ENCODE measurements at places on chromosomes 7 and 10.

GRCh38 chr7:121796936-121797656, 75.9 kb upstream of the PTPRZ1 start:
- no peak for DNase-seq

DNA sequence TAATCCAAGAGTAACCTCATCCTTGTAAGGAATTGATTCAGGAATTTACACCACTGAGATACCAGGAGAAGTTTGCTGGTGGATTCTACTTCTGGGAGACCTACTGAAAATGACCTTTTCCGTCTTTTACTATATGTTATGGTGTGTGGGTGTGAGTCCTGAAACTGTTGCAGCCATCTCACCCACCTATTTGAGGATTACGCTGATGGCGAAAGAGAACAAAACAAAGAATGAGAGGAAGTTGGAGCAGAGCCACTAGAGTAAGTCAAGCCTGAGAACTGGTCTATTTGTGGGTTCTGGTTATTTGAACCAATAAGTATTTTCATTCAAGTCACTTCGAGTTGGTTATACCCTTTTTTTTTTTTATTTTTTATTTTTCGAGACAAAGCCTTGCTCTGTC, 12.7 kb upstream of the ABCC2 start:
- no peak for DNase-seq

DNA sequence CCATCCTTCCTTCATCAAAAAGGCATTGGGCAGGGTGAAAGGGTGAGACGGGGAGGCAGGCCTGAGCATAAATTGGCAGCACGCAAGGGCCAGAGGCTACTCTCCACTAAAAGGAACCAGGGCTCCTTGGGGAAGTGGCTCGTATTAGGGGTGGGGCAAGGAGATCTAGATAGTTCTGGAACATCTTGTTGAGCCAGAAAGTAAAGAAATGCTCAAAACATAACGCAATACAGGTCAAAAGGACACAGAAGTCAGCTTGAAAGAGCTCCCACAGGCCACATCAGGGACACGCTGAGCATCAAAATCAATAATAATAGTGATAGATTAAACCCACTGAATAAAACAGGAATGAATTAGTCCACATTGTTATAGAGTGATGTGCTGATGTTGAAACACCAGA, 203.1 kb downstream of the ELMO1 start:
- DNase-seq: no peak

- no peak for DNase-seq
These were observed 59.9 kb upstream of the KAT6B start for GRCh38 chr10:74766501-74766900.

DNA sequence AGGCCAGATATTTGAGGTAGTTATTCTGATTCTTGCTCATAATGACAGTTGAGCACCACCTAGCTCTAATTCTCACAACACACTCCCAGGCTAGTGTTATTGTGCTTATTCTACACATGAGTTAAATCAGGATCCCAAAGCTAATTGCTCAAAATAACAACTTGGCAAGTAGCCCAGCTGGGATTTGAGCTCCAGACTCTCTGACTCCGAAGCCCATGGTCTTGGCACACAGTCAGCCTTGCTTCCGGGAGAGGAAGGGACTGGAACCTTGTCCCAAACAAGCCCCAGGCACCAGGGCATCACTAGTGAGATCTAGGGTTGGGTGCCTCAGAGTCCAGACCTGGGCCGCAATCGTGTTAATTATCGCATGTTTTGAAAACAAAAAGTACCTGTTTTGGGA, 101.4 kb downstream of the GPAM start:
- DNase-seq: no peak

DNA sequence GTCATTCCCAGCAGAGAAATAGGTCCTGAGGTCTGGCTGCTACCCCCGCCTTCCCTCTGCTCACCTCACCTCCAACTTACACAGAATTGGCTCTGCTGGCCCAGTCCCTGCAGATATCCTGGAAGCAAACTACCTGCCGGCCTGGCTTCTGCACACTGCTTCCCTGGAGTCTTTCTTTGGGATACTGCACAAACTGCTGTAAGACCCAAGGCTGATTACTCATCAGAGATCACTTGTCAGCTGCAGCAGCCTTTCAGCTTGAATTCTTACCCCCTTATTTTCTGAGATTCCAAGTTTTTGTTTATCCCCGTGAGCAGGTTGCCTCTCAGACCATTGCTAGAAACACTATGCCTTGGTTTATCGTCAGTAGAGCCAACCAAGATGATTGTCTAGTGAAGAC, 426.4 kb downstream of the PHTF2 start:
- no peak for DNase-seq

All from stimulated activated CD8-positive, alpha-beta memory T cell treated with anti-CD3 and anti-CD28 coated beads, Interleukin-4, amount 100 ng/mL, for 24 hours (primary cell).